Substantia nigra (tissue), 51 donors: ENCODE measurements at places on chromosomes 1 and 21.

DNA sequence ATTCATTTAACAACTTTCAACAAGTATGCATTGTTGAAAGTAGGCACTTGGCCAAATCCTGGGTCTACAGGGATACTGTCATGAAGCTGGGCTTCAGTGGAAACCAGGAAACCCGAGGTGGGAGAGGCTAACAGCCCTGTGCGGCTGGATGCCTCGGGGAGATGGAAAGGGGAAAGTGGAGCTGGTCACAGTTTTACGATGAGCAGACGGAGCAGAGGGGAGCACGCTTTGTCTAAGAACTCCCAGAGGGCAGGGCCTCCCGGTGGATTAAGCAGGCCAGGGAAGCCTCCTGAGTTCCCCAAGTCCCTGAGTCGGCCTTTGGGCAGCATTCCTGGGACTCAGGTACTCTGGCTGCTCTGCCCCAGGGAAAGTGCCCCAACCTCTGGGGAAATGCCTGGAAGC lies 23.8 kb downstream of the STUM start:
- no peak for DNase-seq

DNA sequence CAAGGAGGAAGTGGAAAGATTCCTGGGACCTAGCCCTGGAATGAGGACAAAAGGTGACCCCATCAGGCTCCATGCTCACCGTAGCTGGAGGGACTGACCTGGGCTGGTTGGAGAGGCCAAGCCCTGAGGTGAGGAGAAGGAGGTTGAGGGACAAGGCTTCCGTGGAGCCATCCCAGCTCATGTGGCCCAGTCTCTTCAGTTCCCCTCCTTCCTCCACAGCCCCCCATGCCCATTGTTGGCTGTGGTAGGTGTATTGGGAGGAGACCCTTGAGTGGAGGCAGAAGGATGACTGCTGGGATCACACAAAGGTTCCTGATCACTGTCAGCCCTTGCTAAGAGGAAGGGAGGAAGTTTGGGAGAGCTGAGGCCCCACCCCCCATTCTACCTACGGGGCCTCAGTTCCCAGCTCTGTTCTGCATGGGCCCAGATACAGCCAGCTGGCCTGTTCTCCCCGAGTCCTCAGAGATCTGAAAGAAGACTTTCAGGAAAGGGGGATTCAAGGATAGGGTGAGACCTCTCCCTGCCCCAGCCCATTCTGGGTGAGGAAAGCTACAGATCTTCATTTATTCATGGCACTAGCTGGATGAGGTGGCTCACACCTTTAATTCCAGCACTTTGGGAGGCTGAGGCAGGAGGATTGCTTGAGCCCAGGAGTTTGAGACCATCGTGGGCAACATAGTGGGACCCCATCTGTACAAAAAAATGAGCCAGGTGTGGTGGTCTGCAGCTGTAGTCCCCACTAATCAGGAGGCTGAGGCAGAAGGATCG lies 17.3 kb downstream of the RHBG start:
- no peak for DNase-seq

DNA sequence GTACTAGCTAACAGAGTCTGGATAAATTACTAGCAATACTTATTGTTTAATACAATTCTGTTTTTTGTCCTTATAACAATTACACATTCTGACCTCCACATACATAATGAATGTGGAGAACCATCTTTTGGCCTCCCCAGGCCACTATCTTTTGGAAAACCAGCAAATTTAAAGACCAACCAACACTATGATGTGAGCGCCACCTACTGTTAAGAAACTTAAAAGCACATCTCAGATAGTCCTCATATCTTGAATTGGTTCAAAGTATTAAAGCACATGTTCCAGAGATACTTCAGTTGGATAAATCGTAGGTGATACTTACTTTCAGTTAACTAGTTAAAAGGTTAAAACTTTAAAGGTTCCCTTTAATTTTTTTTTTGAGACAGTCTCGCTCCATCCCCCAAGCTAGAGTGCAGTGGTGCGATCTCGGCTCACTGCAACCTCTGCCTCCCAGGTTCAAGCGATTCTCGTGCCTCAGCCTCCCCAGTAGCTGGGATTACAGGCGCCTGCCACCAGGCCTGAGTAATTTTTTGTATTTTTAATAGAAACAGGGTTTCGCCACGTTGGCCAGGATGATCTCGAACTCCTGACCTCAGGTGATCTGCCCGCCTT lies 29.3 kb upstream of the USP1 start:
- no peak for DNase-seq

- DNase-seq, result no peak
Observed at GRCh38 chr1:60173006-60173405, 99.4 kb upstream of the C1orf87 start.

GRCh38 chr1:239253032-239253431 lies 133.3 kb upstream of the CHRM3 start:
- DNase-seq, result no peak

- no peak for DNase-seq
Observed at GRCh38 chr1:4684136-4684535, 29.7 kb downstream of the AJAP1 start.

GRCh38 chr1:20893931-20894330 lies 106.8 kb upstream of the HP1BP3 start:
- DNase-seq, result no peak

- DNase-seq, result no peak
Observed at GRCh38 chr1:201406831-201407406, 7.8 kb upstream of the LAD1 start.

DNA sequence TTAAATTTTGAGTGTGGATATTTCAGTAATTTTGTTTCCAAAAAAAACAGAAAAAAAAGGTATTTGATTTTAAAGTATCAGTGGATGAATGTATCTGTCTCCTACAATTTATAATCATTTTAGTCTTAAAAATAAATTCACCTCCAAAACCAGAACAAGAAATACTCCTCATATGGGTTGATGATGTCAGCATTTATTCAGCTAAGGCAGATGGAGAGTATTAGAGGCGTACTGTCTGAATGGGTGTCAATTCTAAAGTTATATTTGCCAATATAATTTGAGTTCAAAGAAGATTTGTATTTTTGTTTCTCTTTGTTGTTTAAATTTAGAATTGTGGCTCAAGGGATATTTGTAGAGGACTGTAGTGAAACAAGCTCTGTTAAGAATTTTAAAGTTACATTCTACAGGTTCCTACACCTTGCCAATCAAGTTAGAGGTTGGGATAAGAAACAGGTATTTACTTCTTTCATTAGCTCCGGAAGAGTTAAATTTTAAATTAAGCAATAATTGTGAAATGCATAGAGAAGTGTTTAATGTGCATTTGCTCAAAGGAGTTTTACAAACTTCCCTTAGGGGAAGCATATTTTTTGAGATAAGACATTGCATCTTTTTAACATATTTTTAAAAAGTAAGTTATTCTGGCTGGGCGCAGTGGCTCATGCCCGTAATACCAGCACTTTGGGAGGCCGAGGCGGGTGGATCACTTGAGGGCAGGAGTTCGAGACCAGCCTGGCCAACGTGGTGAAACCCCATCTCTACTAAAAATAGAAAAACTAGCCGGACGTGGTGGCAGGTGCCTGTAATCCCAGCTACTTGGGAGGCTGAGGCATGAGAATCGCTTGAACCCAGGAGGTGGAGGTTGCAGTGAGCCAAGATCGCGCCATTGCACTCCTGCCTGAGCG lies 1.2 kb downstream of the PLA2G4A start:
- no peak for DNase-seq

DNA sequence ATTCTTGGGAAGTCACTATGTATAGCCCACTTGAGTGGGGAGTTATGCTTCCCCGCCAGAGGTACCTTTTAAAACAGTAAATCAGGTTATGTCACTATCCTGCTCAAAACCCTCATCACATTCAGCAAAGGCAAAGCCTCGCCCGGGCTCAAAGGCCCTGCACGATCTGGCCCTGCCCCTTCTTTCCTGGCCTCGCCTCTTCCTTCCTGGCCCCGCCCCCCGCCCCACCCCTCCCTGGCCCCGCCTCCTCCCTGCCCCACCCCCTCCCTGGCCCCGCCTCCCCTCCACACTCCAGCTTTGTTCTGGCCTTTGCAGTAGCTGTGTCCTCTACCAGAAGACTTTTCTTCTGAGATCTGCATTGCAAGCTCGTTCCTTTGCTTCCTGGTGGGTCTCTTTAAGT lies 6.6 kb downstream of the LDLRAD2 start:
- DNase-seq, result no peak

GRCh38 chr1:47763591-47764171 lies 233.5 kb downstream of the TRABD2B start:
- DNase-seq, result no peak

GRCh38 chr1:171167785-171168184 lies 17.3 kb upstream of the FMO2 start:
- no peak for DNase-seq

GRCh38 chr1:18109756-18110597 lies 2.4 kb downstream of the IGSF21 start:
- DNase-seq, result no peak

DNA sequence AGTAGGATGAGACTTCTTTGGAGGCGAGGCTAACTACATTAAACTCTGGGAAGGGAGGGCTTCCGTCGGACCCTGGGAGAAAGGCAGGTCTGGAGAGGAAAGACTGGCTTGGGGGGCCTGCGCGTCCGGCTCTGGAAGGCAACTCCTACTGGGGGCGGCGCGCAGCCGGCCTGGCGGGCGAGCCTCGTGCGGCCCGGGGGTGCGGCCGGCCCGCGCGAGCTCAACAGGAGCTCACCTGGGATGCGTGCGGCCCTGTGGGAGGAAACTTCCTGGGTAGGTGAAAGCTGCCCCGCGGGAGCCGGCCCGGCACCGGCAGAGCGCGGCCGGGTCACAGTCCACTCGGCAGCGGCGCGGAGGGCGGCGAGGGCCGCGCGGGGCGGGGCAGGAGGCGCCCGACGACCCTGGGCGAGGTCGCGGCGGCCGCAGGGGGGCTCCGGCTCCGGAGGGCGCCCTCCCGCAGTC lies 449 bp downstream of the EPS15 start:
- DNase-seq, result no peak

- DNase-seq, result no peak
Observed at GRCh38 chr1:117093091-117093534, 28.4 kb downstream of the TRIM45 start.

DNA sequence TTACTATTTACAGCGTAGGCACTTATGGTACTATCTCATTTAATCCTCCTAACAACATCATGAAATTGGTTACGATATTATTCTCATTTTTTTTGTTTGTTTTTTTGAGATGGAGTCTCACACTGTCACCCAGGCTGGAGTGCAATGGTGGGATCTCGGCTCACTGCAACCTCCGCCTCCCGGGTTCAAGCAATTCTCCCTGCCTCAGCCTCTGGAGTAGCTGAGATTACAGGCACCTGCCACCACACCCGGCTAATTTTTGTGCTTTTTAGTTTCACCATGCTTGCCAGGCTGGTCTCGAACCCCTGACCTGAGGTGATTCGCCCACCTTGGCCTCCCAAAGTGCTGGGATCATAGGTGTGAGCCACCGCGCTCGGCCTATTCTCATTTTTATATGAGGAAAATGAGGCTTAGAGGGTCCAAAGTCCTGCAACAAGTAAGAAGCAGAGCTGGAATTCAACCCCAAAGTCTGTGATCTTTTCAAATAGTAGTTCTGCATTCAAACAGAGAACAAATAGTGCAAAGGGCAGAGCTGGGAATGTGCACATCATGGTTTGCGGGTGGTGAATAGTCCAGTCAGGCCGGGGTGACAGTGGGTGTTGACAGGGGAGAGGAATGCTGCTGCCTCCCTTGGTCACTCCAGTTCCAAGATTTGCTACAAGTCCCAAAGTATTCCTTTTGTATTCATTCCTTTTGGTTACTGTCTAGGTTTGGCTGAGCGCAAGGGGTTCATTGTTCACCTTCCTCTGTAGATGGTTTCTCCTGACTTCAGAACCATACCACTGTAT lies 4.6 kb downstream of the PRUNE1 start:
- DNase-seq, result no peak

DNA sequence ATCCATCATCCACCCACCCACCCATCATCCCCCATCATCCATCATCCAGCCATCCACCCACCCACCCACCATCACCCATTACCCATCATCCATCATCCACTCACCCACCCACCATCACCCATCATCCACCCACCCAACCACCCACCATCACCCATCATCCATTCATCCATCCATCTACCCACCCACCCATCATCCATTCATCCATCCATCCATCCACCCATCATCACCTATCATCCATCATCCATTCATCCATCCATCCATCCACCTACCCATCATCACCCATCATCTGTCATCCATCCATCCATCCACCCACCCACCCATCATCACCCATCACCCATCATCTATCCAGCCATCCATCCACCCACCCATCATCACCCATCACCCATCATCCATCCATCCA lies 81.5 kb downstream of the ADARB1 start:
- DNase-seq, result no peak

DNA sequence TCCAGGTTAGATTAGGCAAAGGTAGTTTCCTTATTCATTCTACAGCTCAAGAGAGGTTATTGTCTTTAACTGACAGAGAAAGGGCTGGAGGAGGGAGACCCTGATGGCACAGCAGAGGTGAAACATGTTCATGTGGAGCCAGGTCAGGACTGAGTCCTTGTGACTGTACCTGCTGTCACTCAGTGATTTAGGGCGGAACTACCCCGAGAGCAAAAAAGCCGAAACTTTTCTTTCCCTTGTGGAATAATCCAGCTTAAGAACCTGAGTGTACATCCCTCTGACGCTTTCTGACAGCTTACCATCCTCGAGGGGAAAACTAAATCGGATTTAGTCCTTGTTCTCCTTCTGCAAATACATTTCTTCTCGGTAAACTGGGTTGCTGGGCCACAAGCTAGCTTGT lies 273.2 kb downstream of the BACH1 start:
- DNase-seq, result no peak
